ENCODE measurements at places on chromosomes 3 and 15.
A peak's percentile ranks its signal among the peaks of the same experiment; 100 is the strongest.

GRCh38 chr3:106263546-106263945 is 394.7 kb upstream of the CBLB start:
- DNase-seq, result no peak

GRCh38 chr3:20930034-20930433 is 744.0 kb upstream of the SGO1 start:
- DNase-seq, result no peak

DNA sequence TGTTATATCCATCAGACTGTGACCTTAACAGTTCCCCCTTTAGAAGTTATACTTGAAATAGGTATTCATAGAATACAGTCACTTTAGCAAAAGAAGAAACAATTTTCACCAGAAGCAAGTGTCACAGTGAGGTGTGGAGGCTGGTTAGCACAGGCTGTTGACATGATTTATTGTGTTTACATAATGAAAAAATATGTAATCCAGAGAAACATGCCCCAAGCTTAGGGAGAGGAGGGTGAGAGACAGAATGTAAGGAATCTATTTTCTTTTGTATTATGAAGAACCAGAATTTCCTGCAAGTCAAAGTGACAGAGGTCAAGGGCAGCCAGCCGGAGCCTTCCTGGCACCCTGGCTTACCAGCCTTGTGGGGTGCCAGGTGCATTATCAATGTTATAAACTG is 4.0 kb downstream of the IL12A start:
- no peak for DNase-seq

GRCh38 chr3:155682426-155683343 is 62.2 kb downstream of the PLCH1 start:
- DNase-seq, result no peak

GRCh38 chr3:128807186-128807830 is 72.1 kb upstream of the ACAD9 start:
- no peak for DNase-seq

- DNase-seq, result no peak
Measured at GRCh38 chr3:75341324-75342067, 322.6 kb upstream of the FRG2C start.

DNA sequence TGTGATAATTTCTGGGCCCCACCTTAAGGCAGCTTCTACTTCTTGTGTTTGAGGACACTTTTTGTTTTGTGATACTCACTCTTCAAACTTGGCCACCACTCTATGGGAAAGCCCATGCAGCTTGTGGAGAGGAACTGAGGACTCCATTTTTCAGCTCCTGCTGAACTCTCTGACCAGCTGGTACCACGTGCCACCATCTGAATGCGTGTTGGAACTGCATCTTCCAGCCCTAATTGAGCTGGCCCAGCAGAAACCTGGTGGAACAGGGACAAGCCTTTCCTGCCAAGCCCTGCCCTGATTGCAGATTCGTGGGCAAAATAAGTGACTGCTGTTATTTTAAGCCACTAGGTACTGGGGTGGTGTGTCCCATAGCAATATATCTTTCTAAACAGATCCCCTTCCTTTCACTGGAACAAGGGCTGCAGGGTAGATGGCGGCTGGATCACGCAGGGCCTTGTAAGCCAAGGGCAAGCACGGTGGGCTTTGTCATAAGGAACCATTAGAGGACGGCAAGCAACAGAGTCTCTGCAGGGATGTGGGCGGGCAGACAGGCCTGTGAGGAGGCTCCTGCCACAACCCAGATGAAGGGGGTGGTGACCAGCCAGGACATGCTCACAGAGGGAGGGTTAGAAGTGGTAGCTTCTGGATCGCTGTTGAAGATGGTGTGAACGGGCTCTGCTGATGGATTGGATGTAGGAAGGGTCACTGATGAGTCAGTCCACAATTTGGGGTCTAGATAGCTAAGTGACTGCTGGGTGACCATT is 9.5 kb downstream of the H1-8 start:
- DNase-seq, result no peak

- peak; percentile 49 for DNase-seq
Measured at GRCh38 chr15:68783226-68784058, 37.3 kb downstream of the ANP32A start.

DNA sequence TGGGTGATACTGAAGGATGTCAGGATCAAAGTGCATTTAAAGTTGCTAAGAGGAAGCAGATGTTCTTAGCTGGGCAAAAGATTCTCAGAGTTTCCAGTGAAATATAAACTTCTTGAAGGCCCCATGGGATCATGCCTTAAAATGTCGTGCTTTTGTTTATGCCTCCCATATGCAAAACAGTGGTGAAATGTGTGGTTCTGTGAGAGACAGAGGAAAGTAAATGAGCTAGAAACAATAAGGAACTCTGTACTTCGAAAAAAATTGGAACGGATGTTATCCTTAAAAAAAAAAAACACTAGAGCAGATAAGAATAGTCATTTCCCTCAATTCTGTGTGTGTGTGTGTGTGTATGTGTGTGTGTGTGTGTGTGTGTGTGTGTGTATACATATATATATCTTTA is 497.0 kb upstream of the TBL1XR1 start:
- DNase-seq, result no peak

DNA sequence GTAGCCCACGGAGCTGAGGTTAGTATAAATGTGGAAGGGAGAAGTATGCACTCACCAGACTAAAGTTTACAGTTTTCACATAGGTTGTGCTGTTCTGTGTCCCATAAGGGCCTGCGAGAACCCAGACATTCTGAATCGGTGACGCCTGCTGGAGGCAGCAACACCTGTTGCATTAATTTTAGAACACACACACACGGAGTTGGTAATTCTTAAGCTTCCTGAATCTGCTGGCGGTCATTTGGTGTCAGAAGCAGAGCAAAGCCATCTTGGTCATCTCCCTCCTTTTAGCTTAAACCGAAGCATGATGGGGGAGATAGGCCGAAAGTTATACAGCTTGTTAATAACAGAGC is 41.1 kb upstream of the AP3B2 start:
- DNase-seq, result no peak

GRCh38 chr15:79989682-79990081 is 18.7 kb upstream of the BCL2A1 start:
- DNase-seq, result no peak

- DNase-seq, result no peak
Measured at GRCh38 chr15:90203922-90204321, 2.8 kb downstream of the SEMA4B start.

GRCh38 chr3:22360970-22361369 is 610.0 kb upstream of the ZNF385D start:
- DNase-seq, result no peak

DNA sequence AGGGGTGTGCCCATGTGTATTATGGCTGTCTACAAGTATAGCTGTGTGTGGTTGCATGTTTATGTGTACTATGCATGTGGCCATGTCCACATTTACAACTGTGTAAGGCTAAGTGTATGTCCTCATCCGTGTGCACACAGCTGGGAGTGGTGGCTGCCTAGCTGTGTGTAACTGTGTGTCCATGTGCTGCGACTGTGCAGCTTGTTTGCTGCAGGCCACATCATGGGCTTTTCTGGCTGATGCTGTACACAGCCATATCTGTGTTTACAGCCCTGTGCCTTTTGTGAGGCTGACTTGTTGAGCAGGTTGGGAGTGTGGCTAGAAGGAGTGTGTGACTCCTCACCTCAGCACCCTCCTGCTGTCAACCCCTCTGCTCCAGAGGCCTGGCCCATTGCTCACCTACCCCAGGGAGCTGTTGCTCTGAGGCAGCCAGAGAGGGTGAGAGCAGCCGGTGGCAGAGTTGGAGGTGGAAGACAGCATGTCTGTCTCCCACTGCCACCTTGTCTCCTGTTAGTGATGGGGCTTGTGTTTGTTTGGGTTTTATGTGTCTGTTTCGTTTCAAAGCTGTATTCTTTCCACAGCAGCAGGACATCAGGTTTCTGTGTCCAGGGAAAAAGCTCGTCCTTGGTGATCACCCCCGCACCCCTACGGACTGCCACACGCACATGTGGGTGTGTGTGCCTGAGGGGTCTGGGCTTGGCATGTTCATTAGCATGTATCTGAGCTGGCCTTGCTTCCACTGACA is 1.4 kb upstream of the GRM2 start:
- no peak for DNase-seq

GRCh38 chr15:40578892-40579291 is 9.8 kb downstream of the RPUSD2 start:
- no peak for DNase-seq

GRCh38 chr3:43316783-43317460 is 30.6 kb downstream of the SNRK start:
- DNase-seq, result no peak

GRCh38 chr15:100588638-100589242 is 13.2 kb downstream of the LINS1 start:
- no peak for DNase-seq

- DNase-seq, result no peak
Measured at GRCh38 chr3:38722781-38723568, 73.5 kb upstream of the SCN5A start.

GRCh38 chr3:106688464-106688863 is 688.8 kb upstream of the CCDC54 start:
- no peak for DNase-seq

All from activated effector memory CD4-positive, alpha-beta T cell treated with Interleukin-2 at 50 U/mL for 16 hours (primary cell).